Activated T-cell treated with anti-CD3 and anti-CD28 coated beads, Interleukin-2, amount 50 U/mL, for 72 hours (primary cell): ENCODE measurements at places on chromosomes 1 and 21.
A peak's percentile ranks its signal among the peaks of the same experiment; 100 is the strongest.

DNA sequence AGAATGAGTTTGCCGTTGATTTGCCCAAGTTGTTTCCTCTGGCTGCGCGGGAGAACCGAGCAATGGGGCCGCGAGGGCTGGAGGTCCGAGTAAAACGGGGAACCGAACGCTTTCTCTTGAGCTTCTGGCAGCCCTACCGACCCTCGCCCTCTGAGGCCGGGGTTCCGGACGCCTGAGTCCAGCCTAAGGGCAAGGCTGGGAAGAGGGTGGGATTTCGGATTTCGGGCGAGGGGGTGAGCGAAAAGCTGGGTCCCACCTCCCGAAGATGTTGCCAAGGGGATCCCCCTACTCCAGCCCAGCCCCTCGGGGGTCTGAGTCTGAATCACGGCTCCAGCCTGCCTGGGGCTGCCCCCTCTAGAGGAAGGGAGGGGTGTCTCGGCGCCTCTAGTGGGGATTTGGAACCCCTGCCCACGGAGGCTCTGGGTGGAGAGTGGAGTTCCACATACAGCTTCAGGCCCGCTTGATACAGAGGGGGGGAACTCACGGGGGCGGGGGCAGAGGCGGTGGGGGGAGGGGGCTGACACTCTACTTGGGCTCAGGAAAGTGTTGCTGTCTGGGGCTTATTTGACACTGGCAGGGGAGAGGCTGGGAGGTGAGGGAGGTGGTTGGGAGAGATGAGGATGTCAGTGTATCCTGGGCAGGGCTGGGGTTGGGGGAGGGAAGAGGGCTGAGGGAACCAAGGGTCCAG, 617 bp downstream of the KIRREL1 start:
- DNase-seq = no peak

DNA sequence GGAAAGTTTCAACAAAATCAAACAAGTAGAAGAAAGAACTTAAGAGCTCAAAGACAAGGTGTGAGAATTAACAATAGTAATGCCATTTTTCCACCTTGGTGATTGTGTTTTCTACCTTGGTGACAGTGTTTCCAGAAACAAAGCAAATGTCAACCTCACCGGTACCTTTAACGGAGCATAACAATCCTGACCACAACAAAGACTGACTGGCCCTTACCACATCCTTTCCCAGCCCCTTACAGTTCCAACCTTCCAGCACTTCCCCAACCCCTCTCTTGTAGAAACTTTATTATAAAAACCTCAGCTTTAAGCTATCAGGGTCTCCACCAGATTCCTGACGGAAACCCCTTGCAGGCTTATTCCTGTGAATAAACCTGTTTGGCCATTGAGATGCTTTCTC, 16.7 kb downstream of the STYXL2 start:
- peak; percentile 21 for DNase-seq

GRCh38 chr21:31886915-31887314, 14.1 kb downstream of the HUNK start:
- no peak for DNase-seq

- DNase-seq = no peak
Measured at GRCh38 chr1:200454425-200454824, 44.6 kb upstream of the ZNF281 start.

GRCh38 chr1:202658251-202658759, 51.9 kb downstream of the SYT2 start:
- DNase-seq = no peak
